Right hindlimb (tissue), 1 donor: ENCODE measurements at places on chromosomes 7 and 10.
A peak's percentile ranks its signal among the peaks of the same experiment; 100 is the strongest.

DNA sequence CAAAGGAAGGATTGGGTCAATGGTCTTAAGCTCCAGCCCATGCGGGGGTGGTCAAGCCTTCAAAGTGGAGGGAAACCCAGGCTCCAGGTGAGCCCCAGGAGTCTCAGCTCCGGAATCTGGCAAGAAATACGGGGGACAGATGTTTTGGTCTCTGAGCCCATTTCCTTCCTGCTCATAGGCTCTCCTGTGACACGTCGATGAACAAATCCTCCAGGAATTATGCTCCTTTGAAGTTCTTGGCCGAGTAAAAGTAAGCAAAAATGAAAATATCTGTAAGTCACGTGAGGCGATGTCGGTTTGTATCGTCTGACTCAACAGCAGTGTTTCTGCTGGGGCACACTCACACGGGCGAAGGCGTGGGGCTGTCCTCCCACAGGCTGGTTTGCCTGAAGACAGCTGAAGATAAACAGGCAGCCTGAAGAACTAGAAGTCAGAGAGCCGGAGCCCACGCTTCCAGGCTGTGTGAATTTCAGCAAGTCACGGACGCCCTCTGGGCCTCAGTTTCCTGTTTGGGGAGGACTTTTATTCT lies 52.6 kb upstream of the SMNDC1 start:
- no peak for DNase-seq

DNA sequence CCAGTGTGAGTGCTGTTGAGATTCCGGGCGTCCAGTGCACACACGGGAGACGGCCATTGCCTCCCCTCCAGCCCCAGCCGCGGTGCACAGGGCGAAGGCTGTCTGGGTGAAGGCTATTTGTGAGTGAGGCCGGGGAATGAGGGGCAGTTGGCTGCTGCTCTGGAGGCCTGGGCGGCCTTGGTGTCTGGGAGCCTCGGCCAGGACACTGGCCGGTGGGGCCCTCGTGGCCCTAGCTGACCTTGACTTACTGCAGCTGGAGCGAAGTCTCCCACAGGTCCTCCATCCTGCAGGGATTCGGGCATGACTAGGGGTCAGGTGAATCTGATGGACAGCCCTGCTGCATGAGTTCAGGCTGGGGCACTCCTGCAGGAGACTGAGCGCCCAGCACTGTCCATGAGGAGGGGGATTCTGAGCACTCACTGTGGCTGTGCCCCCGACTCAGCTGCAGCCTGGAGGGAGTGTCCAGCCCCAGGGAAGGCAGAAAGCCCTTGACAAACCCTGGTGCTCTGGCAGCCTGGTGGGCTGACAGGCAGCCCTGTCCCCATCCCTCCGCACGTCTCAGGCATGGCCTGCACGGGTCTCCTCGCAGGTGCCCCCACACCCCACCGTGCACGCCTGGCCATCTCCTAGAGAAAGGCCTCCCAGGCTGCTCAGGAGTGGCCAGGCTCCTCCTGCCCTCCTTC lies 52.7 kb upstream of the FAM20C start:
- DNase-seq, result no peak

DNA sequence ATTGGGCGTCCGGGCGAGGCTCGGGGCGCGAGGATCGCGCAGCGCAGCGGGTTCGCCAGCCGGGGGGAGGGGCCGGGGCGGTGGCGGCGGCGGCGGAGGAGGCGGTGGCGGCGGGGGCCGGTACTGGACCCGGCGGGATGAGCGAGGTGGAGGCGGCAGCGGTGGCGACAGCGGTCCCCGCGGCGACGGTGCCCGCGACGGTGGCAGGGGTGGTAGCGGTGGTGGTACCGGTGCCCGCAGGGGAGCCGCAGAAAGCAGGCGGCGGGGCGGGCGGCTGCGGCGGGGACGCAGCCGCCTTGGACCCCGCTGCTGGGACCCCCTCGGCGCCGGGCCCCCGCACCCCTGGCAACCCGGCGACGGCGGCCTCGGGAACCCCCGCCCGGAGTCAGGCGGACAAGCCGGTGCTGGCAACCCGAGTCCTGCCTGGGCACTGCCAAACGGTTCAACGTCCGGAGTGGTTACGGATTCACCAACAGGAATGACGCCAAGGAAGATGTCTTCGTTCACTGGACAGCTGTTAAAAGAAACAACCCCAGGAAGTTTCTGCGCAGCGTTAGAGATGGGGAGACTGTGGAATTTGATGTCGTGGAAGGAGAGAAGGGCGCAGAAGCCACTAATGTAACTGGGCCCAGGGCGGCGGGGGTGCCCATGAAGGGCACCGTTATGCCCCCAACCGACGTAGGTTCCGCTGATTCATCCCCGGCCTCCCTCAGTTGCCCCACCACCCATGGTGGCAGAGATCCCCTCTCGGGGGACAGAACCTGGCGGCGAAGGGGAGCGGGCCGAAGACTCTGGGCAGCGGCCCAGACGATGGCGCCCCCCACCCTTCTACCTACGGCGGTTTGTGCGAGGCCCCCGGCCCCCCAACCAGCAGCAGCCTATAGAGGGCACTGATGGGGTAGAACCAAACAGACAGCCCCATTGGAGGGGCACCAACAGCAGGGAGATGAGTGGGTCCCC lies 100.3 kb upstream of the CPXM2 start:
- no peak for DNase-seq

GRCh38 chr7:21304808-21305375 lies 123.0 kb upstream of the SP4 start:
- no peak for DNase-seq

- DNase-seq, result no peak
Observed at GRCh38 chr10:61588770-61589211, 73.9 kb upstream of the CABCOCO1 start.

GRCh38 chr7:131689662-131690234 lies 133.3 kb upstream of the PODXL start:
- DNase-seq, result no peak

DNA sequence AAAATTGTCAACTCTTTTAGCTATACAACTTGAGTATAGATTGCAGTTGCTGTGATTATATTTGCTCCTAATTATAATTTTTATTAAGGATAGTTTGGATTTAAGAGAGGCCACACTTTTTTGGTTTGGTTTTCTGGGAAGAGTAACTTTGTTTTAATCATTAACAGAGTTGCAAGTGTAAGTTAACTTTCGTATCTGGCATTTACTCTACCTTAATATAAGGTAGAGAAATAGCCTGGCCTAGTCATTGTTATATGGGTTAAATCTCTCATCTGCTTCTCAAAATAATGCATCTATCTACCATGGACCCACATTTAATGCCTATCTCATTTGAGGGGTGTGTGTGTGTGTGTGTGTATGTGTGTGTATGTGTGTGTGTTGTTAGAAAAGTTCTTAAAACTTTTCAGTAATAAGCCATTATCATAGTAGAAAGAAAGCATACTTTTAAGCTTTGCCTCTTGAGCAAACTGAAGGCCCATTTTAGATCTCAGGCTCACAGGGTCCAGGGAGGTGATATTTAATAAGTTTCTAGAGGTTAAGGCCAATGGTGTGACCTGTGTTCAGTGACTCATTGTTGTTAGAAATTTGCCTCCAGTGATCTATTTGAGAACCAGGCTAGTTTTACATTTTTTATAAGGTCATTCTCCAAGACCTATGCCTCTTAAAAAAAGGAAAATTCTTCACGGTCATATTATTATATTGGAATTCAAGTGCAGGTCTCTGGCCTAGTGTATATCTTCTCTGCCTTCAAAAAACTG lies 10.9 kb upstream of the TEX47 start:
- DNase-seq, result no peak

DNA sequence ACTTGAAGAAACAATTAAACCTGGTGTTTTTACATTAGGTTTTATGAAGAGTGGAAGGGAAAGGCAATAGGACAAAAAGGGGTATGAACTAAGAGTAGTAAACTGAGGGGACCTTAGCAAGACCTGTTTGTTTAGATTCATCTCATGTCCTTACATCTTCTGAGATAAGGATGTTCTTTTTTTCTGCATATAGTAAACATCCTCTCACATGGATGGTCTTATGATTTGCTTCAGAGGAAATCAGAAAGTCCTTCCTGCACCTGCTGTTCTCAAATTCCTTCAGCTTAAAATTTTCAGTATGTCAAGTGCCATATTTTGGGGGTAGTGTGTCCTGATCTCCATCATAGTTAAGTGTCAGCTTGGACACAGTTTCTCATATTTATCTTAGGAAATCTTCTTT lies 232.6 kb downstream of the ADK start:
- DNase-seq, result no peak

GRCh38 chr10:8817299-8817698 lies 762.8 kb downstream of the GATA3 start:
- no peak for DNase-seq

GRCh38 chr10:85607043-85607695 lies 759.4 kb downstream of the GRID1 start:
- DNase-seq, result no peak

DNA sequence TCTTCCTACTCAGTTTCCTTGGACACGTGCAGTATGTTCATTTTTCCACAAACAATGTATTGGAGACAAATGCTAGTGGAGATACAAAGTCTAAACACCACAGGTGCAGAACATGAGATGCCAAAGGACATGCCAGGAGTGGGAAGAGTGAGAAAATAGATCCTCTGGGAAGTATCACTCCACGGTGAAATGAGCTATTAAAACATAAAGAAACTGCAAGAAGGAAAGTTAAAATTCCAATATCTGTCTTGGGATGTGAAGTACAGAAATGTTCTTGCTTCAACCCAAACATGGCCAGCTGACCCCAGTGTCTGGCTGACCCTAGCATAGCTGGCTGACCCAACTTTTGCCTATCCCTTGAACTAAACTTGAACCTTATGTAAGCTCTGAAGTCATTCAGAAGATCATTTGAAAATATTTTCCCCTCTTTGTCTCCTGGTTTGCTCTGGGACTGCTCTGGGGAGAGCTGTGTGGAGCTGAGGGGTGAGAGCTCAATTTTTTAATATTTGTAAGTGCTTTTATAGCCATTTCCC lies 59.5 kb downstream of the FZD1 start:
- DNase-seq, result peak; percentile 85
